ENCODE measurements at places on chromosomes 1 and 21. TPM values are rescaled to one million over a fixed set of nuclear protein-coding genes. Genes with fewer than 3 reads are reported as not detected.

ALX3 gene
- not detected for polyA plus RNA-seq

MYCL gene
- 10.9 TPM for polyA plus RNA-seq

CDK18 gene
- 16.2 TPM for polyA plus RNA-seq

TNFAIP8L2 gene
- 2.8 TPM for polyA plus RNA-seq

LRRN2 gene
- 1.6 TPM for polyA plus RNA-seq

RPE65 gene
- polyA plus RNA-seq = 0.31 TPM

ADGRB2 gene
- 19.6 TPM for polyA plus RNA-seq

PLA2G2F gene
- not detected for polyA plus RNA-seq

CFHR1 gene
- polyA plus RNA-seq = 1.1 TPM

ZNF593OS gene
- 1.9 TPM for polyA plus RNA-seq

OR10K1 gene
- not detected for polyA plus RNA-seq

CELA3A gene
- not detected for polyA plus RNA-seq

Data from right lung (tissue), 10 donors.